Osteocyte (in vitro differentiated cells): ENCODE measurements at places on chromosomes 4 and X.
A peak's percentile ranks its signal among the peaks of the same experiment; 100 is the strongest.

GRCh38 chr4:89939546-89939945 is 44.9 kb downstream of the MMRN1 start:
- DNase-seq = no peak

- DNase-seq = no peak
Measured at GRCh38 chr4:140180577-140180976, 26.6 kb upstream of the MAML3 start.

DNA sequence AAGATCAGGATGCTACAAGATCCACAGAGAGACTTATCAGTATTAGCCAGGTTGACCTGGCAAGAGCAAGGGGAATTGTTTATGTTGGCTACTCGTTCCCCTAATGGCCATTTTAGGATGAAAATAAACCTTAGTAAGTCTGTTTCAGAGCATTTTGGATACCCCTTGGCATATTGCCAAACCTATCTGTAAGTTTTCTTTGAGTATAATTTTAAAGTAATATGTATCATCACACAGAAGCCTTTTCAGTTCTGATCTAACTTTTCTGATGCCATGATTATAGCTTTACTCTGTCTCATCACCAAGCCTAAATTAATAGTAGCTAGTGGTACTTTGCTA is 99.7 kb downstream of the TSPAN7 start:
- DNase-seq = no peak

DNA sequence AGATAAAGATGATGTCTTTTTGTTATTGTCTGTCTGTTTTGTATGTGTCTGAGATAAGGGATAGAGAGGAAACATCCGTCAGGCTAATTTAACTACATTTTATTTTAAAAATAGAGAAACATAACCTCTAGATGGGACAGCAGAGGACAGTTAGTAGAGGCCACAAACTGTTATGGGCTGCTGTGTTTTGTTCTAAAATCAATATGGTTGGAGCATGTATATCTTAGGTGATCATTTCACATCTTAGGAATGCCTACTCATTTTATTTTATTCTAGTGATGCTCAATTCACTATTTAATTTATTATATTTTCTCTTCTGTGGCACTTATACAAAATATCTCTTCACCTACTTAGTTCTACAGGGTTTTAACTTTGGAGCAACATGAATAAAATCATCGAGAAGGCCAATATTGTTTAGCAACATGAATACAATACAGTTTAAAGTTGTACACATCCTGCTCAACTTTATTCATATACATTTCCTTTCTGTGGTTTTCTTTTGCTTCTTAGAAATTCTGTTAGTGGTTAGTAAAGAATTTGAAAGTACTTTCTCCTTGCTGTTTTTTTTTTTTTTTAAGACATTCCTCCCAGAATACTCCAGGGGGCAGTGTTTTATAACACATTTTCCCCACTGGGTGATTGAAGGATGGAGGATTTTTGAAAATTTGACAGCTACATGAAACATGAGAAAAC is 392.9 kb downstream of the UNC5C start:
- DNase-seq = no peak

GRCh38 chrX:51760657-51761056 is 17.4 kb downstream of the GSPT2 start:
- no peak for DNase-seq

DNA sequence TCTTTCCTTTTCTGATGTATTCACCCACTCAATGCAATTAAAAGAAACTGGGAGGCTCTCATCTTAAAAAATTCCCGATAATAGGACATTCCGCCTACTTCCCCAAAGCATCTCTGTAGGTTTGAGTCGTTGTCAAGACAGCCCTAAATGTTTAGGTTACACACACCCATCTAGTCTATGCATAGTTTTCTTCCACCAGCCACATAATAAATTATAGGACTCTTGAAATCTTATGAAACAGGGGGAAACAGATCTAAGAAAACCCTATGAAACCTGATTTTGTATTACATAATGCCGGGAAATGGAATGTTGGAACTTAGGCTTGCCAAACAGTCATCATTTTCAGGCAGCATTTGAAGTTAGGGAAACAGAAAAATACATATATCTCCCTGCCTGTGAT is 150.0 kb downstream of the PRKX start:
- no peak for DNase-seq

DNA sequence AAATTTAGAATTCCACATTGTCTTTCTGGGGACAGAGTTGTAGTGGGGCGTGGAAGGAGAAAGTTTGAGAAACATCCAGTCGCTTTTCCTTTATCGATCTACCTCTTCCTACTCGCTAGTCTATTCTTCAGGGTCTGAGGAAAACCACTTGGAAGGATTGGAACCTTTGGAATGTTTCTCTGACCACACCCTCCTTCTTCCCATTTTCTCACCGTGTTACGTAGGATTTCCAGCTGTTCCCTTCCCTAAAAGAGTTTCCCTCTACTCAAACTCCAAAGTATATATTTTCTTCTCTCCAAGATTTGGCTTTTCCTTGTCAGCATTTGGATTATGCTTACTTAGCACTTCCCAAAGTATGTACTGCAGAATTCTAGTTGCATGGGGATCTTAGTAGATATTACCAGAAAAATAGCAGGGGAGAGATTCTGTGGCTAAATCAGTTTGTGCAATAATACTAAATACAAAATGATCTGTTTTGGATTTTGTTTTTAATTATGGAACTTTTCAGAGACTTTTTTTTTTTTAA is 4.9 kb downstream of the ENPEP start:
- DNase-seq = no peak

GRCh38 chr4:39587881-39588280 is 50.8 kb downstream of the SMIM14 start:
- DNase-seq = peak; percentile 11

DNA sequence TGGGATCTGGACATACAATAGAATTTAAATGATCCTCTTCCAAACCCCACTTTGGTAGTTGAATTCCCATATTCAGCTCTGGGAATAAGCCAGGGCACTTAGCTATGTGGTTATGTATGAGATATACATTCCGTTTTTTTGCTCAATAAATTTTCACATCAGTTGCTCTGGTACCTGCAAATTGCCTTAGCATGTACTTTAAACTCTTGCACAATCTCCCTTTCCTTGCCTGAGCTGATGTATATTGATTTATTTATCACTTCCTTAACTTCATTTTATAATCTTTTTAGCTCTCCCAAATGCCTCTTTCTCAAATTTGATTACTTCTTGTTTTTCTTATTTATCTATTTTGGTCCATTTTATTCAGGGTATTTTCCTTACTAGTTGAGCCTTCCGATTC is 90.1 kb upstream of the AGA start:
- no peak for DNase-seq

GRCh38 chr4:15695240-15695699 is 7.6 kb upstream of the BST1 start:
- DNase-seq = no peak

DNA sequence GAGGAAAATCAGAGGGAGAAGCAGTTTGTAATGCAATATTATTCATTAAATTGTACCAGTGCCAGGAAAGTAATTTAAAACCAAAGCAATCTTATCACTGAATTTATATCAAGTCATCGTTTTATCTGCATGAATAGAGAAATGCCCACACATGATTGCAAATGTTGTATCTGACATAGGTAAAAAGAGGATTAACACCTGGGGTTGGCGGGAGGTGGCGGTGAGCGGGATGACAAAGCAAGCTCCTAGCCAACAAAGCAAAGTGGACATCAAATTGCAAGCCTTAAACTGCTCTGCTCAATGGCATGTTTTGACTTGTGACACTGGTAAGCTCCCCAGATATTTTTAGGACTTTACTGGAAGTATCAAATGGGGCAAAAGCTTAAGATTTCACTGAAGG is 16.4 kb downstream of the HPGD start:
- DNase-seq = no peak
